ENCODE measurements at places on chromosomes 16 and 17.
A peak's percentile ranks its signal among the peaks of the same experiment; 100 is the strongest.

DNA sequence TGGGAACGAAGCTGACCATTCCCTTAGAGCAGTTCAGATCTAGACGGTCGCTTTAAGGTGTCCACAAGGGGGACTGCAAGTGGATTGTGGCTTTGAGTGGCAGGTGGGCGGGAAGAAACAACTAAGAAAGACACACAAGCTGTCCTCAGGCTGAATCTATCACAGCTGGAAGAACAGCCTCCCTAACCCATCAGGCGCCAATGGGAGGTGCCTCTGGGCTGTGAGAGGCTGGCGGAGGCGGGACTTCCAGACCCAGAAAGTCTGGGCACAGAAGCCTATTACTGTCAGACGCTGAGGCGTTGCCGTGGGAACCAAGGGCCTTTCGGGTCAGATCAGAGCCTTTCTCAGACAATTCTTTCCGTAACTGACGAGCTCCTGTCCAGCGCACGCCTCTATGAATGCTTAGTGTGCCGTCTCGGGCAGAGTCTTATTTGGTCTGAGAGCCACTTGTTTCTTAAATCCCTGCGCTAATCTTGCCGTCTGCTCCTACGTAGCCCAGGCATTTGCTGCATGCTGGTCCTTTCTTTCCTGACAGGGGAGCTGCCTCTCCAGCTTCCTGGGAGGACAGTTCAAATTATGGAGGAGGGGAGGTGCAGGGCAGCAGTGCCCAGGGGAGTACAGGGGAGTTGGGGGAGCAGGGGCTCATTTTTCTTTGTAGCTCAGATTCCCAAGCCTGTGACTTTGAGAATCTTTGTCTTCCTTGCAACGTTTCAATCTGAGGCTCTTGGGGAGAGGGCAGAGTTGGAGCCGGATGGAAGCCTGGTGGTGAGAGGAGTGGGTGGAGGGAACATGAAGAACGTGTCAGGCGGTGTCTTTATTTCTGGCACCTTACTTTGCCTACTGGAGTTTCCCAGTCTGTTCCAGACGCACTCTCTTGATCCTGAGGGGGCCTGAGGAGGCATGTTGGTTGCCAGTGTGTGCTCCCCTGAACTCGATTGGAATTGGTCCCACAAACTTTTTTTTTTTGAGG is 618.7 kb downstream of the KCNJ18 start:
- no peak for DNase-seq

GRCh38 chr17:69451416-69452394 is 37.2 kb downstream of the MAP2K6 start:
- DNase-seq = no peak

DNA sequence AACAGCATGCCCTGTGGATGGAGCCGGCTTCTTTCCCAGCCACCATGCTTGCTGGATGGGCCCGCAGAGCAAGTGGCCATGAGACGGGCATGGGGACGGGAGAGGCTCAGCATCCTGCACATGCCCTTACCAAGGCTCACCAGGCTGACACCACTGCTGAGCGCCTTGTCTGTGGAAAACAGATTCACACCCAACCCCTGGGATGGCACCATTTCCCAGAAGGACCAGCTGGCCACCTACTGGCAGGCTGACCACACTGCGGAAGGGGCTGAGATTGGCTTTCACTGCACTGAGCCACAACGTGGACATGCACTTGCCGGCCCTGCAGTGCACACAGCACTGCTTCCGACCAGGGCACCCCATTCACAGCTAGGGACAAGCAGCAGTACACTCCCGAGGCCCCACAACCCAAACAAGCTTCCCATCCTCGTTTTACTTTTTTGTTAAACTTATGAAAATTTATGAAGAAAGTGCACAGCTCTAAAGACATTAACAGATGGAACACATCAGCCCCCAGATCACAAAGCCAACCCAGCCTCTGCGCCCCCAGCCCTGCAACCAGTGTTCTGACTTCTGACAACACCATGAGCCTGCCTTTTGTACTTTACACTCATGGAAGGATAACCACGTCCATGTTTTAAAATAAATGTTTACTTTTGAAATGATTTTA is 13.9 kb upstream of the KRTAP17-1 start:
- peak; percentile 44 for DNase-seq

GRCh38 chr16:85850344-85850880 is 48.5 kb upstream of the IRF8 start:
- no peak for DNase-seq

DNA sequence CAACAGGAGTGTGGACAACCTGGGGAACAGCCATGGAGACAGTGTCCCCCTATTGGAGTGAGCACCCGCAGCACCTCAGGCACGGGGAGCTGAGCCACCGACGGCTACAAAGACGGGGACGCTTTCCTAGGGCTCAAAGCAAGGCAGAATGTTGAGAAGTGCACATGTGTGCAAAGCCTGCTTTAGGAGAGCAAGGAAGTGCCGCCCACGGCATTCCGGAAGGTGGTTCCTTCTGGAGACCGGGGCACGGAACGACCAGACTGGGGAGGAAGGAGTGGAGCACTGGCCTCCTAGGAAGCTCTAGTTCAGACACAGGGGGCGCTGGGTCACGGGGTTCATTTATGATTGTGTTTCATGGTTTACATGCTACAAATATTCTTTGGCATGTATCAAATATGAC is 52.2 kb downstream of the TBC1D16 start:
- DNase-seq = no peak

DNA sequence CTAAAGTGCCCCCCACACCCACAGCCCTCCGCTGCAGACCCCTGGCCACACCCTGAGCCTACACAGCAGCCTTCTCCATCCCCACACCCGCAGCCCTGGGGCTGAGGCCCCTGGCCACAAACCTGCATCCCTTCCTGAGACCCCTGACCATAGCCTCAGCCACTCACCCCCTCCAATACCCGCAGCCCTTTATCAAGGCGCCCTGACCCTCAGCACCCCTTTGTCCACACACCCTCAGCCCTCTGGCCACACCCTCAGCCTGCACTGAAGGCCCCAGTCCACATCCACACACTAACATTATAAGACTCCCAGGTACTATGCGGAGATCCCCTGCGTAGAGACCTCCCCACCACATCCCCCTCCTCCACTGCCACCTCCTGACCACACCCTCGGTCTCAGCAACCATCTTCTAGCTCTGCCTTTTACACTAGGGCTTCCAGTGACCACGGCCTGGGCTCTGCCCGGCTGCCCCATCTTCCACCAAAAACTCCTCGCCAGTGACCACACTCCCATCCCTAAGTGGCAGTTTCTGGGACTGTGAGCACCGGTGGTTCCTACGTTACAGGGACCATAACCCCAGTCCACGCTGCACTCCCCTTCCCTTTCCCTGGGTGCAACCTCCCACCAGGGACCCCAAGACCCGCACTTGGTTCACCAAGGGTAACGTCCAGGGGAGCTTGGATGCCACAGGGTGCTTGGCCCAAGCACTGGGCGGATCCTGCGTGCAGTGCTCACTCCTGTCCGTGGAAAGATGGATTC is 818 bp downstream of the TPPP3 start:
- DNase-seq = no peak

GRCh38 chr16:24670623-24671454 is 58.6 kb upstream of the TNRC6A start:
- DNase-seq = peak; percentile 74

DNA sequence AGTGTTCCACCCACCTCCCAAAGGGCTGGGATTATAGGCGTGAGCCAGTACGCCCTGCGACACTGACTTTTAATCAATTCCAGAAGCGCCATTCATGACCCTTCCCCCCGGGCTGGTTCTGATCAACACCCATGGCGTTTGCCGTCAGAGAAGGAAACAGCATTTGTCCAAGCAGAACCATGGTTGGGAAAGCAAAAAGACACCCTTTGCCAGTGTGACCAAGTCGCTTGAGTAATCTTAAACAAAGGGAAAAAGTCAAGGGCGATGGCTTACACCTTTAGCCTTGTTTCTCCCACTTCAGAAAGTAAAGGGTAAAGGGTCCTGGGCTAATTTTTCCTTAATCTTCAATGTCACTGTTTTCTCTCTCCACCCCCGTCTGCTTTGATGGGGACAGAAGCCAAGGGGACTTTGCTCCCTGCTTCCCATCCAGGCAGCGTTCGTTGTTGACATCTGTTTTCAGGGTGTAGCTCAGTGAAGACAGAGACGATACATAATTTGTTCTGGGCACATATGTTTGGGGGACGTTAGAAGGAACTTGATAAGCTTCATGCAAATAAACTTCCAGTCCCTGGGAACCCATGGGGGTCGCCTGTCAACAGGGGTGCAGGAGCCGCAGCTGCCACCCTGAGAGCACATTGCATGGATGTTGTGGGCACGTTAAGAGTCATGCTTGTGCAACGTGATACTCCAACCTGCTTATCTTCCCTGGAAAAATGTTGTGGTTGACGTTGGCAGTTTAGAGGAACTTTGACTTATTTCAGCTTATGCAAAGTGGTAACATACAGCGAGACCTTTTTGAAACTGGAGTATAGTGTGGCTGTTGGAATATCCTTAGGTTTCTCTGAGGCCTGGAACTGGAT is 50.6 kb upstream of the TANGO6 start:
- DNase-seq = peak; percentile 21

DNA sequence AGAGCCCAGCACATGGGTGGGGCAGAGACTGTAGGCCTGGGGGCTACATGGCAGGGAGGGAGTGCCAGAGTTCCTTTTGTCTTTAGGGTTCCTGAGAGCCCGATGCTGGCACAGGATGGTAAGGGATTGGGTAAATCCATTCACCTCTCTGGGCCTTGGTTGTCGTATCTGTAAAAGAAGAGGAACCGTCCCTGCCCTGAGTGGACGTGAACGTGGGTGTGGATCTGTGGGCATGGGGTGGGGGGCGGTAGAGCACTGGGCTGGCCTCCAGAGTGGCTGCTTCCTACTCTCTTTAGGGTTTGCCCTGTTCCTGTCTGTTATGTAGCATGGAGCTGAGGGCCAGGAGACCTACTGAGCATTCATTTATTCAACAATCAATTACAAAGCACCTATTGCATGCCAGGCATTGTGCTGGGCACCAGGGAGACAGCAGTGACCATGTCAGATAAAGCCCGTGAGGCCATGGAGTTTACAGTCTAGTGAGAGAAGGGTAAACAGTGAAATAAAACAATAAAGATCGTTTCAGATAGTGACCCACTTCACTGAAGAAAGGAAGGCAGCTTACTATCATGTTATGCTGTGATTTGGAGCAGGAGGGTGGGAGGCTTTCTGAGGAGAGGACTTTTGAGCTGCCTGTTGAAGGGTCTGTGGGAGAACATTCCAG is 13.1 kb upstream of the TCAP start:
- no peak for DNase-seq

- DNase-seq = no peak
Observed at GRCh38 chr16:26963109-26963508, 103.6 kb upstream of the C16orf82 start.

DNA sequence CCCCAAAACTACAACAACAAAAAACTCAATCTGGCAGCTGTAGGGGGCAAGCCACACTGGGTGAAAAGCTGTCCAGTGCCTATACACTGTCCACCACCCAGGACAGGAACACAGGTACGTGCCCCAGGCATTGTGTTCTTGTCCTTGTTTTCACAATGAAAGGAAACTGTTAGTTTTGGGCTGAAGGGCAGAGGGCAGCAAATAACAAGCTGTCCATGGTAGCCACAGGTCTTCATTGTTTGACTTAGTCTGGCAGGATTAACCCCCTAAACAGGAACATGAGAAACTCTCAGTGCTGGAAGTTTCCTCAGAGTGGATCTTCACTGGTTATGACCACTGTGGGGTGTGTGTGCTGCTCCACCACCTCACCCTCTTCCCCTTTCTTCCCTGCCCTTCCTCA is 224.6 kb upstream of the N4BP1 start:
- no peak for DNase-seq

- no peak for DNase-seq
Observed at GRCh38 chr16:50944436-50944835, 202.6 kb downstream of the CYLD start.

DNA sequence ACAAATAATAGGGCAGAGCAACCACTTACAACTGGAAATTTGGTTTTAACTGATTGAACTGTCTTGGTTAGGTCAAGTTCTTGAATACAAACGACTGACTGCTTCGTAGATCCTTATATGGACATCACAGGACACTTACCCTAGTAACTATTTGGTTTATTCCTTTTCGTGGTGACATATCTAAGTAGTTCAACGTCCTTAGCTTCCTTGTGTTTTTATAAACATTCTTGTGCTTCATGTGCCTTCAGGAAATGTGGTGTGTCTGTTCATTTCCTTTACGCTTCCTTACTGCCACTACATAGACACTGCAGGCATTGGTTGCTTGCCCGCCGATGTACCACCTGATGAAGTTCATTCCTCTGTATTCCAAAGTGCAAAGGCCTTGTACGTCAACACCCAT is 59.3 kb downstream of the USP10 start:
- DNase-seq = no peak

- DNase-seq = no peak
Observed at GRCh38 chr16:17053536-17054160, 417.1 kb downstream of the XYLT1 start.

DNA sequence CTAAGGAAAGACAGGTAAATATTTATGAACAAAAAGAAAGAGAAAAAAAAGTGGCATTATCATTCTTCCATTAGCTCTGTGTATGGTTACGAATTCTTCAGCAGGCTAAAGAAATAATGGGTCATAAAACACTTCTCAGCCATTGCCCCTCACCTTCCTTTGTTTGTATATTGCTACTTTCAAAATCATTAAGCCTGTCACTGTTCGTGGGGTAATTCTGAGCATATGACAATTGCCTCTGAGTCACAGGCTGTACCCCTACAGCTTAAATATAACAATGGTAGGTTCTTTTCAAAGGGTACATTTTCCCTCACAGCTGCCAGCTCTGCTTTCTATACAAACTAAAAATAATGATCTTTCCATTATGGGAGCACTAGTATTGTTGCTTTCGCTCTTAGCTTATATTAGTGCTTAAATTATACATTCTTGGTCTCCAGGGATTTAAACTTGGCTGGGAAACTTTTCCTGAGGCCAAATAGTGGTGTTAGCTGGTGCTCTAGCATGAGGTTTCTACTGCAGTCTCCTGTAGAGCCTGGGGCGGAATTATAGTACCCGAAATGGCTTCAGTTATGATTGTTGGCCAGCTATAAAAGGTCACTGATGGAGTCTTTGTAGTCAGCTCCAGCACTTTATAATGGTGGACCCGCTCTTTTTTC is 74.7 kb upstream of the CDH11 start:
- no peak for DNase-seq

GRCh38 chr16:71569621-71570020 is 7.3 kb downstream of the TAT start:
- DNase-seq = no peak

- DNase-seq = no peak
Observed at GRCh38 chr17:69630056-69630635, 215.6 kb downstream of the MAP2K6 start.

DNA sequence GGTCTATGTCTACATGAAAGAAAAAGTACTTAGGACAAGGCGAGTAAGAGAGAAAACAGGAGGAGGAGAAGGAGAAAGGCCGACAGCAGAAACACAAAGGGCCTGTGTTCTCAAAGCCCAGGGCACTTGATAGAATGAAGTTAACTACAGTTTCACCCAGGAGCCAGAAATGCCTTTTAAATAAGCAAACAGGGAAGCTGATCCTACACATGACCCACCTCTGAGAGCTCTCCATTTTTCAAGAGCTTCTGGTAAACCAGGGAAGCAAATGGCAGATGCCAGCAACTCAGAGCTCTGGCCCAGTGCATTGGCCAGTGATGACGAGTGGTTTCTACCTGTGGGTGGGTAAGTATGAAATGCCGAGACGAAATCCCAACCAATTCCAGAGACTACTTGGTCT is 163.4 kb downstream of the ZFHX3 start:
- DNase-seq = no peak

- peak; percentile 34 for DNase-seq
Observed at GRCh38 chr17:51128076-51128475, 7.4 kb upstream of the SPAG9 start.
